Stimulated activated CD4-positive, alpha-beta T cell treated with anti-CD3 and anti-CD28 coated beads, TNF-alpha, amount 100 ng/mL, for 48 hours (primary cell): ENCODE measurements at places on chromosomes 16 and 17.

- DNase-seq: no peak
These were observed 154.9 kb downstream of the SDK2 start for GRCh38 chr17:73489333-73489732.

- no peak for DNase-seq
These were observed 96.7 kb downstream of the CDYL2 start for GRCh38 chr16:80707686-80708085.

DNA sequence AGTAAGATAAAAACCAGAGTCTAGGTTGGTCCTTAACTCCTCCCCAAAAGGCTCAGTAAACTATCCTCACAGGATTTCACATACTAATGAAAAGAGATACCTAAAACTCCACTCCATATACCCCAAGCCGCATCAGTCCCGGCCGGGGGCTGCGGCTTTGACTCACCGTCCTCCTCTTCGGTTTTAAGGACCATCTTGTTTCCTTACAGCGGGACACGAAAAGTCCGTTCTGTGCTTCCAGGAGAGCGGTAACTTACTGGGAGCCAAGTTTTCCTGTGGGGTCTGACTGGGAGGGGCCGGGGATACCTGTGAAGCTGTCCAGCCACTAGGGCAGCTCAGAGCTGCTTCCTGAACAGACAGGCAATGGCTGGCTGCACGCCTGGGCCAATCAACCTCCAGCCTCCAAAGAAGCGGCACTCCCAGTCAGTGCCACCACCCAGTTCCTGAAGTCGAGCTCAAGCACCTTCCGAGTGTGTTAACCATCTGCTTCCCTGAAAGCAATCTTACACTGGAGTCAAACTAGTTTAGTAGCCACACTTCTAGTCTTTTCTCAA, 45.5 kb downstream of the CYTH1 start:
- no peak for DNase-seq

DNA sequence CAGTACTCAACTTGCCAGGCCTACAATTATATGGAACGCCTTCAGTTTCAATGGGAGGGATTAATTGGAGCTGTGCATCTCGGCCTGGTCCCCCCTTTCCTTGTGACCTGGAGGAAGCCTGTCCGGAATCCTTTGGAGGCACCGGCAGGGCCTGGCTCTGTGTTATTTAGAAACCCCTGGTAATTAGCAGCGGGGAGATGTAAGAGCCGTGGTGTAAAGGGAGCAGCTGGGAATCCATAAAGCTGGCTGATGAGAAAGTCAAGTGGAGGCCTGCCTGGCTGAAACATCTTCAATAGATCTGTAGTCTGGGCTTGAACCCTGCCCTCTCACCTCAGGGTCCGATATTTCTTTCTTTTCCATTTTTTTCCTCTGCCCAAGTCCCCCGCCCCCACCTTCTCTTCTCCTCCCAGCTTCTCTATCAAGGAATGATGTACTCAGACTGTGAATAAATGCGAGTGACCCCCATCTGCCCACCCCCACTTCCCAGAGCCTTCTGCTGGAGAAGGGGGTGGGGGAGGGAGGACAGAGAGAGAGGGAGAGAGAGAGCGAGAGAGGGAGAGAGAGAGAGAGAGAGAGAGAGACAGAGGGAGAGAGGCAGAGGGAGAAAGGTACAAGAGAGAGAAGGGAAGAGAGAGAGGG, 495.5 kb upstream of the ZFHX3 start:
- DNase-seq: no peak

GRCh38 chr16:50571786-50572185, 23.6 kb downstream of the NKD1 start:
- DNase-seq: no peak

DNA sequence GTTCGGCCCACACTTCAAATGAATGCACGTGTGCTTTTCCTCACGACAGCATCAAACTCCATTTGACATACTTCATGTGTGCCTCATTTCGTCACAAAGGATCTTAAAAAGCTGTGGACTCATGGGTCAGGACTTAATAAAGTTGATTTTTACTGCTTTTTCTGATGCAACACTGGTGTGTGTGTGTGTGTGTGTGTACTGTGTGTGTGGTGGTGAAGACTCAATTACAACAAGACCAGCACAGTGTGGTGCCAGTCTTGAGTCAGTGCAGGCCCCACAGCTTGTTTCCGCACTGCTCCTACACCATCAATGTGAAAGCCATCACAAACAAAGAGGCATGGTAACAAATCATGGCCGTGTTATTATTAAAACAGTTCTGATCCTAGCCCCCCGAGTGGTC, 17.7 kb downstream of the CDIP1 start:
- no peak for DNase-seq
